ENCODE measurements at places on chromosomes 2 and 18.

- H3K27me3 ChIP-seq: no peaks in the 10 kb centered on the region
- no peak overlapping the region for H3K27ac ChIP-seq
- H3K4me1 ChIP-seq: no peaks in the 10 kb centered on the region
- H3K36me3 ChIP-seq: no peaks in the 10 kb centered on the region
- H3K4me3 ChIP-seq: no peak overlapping the region
These were observed 22.2 kb upstream of the ITSN2 start for GRCh38 chr2:24382363-24383073.

DNA sequence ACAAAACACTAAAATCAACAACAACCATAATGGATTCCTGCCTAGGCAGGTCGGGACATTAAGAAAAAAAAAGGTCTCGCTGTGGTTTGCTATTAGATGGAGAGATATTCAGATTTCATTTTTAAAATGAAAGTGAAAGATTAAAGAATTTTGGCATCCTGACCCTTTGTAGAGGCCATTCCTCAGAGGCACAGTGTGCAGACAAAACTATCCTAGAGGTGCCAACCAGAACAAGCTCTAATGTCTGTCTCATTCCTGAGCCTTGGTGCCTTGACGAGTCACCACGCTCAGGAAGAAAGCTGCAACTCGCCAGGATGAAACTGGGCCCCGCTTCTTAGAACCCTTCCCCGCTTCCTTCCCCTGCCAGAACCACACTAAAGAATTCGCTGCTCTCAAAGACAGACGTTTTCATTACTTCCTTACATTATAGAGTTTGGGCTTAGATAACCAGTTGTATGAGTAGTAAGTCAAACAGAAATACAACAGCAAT, 156.0 kb downstream of the TGIF1 start:
- H3K36me3 ChIP-seq: no peaks in the 10 kb centered on the region
- peaks cover 21% of the 10 kb centered on the region for H3K4me1 ChIP-seq
- no peaks in the 10 kb centered on the region for H3K27me3 ChIP-seq
- H3K4me3 ChIP-seq: peak overlapping the region; percentile 57
- peak overlapping the region; percentile 84 for H3K27ac ChIP-seq
- DNase-seq: no peak

DNA sequence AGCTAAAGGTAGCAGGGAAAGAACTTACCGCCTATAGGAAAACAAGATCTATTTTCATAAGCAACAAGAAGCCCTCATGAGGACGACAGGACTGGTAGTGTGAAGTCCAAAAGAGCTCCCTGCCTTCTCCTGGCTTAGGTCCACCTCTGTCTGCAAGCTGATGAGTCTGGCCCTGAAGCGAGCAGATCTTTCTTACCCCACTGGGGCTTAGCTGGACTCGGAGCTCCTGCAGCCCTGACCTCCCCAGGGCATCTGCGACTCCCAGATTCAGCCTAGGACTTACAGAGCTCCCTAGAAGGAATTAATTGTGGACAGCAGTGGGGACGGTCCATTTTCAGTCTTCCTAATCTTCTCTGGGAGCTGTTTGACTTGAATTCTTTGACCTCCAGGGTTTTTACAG, 53.7 kb downstream of the MCFD2 start:
- no peaks in the 10 kb centered on the region for H3K36me3 ChIP-seq
- H3K4me3 ChIP-seq: no peak overlapping the region
- no peak for DNase-seq
- H3K27me3 ChIP-seq: no peaks in the 10 kb centered on the region

GRCh38 chr2:10006236-10007161, 36.9 kb upstream of the KLF11 start:
- no peaks in the 10 kb centered on the region for H3K36me3 ChIP-seq
- DNase-seq: no peak
- H3K4me3 ChIP-seq: no peak overlapping the region
- H3K4me1 ChIP-seq: peaks cover 38% of the 10 kb centered on the region
- no peaks in the 10 kb centered on the region for H3K27me3 ChIP-seq

DNA sequence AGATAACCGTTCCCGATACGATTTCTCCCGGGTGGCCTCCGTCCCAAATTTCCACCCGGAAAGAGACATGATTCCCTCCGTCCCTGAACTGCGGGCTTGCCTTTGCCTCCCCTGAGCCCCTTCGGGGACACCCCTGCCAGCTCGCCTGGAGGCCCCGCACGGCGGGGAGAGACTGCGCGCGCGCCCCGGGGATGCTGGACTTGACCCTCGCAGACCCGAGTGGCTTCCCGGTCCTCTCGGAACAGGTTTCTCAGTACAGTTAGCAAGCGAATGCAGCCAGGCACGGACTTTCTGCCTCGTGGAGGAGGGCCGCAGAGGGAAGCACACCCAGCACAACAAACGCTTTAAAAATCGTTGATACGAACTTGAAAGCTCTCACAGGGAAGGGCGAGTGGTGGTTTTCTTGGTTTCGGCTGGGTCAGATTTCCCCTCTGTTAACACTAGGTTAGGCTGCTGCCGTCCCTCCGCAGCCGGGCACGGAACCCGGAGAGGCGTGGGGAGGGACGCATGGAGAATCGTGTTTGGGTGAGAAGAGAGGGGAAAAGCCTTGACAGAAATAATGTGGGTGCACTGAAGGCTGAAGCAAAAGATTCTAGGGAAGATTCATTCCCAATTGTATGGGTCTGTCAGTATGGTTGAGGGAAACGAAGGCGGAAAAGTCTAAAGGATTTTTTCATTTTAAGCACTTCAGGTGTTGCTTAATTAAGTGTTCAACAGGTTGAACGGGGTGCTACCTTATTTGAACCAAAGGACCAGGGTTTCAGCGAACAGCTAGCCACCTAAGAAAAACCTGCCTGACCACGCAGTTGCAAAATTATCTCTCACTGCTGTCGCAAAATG, 916 bp downstream of the TNFRSF11A start:
- peaks cover 15% of the 10 kb centered on the region for H3K4me1 ChIP-seq
- H3K4me3 ChIP-seq: peak overlapping the region; percentile 58
- peaks cover 85% of the 10 kb centered on the region for H3K27me3 ChIP-seq
- H3K36me3 ChIP-seq: no peaks in the 10 kb centered on the region

Data from gastrocnemius medialis (tissue), 4 donors.